ENCODE measurements at places on chromosomes 6 and 20.

- peak; percentile 51 for DNase-seq
Observed at GRCh38 chr6:163965426-163966348, 551.2 kb downstream of the QKI start.

- no peak for DNase-seq
Observed at GRCh38 chr6:147058786-147059385, 145.3 kb upstream of the STXBP5 start.

DNA sequence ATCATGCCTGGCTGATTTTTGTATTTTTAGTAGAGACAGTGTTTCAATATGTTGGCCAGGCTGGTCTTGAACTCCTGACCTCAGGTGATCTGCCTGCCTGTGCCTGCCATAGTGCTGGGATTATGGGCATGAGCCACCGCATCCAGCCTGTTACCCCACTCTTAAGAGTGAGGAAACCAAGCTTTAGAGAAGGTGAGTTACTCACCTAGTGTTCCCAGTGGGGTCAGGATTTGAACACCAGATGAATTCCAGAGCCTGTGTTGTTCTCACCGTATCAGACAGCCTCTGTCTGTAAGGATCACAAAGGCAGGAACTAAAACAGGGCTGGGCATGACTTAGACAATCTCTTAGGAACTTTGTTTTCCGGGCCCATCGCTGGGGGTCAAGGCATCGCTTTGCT lies 9.4 kb upstream of the FANCE start:
- no peak for DNase-seq

DNA sequence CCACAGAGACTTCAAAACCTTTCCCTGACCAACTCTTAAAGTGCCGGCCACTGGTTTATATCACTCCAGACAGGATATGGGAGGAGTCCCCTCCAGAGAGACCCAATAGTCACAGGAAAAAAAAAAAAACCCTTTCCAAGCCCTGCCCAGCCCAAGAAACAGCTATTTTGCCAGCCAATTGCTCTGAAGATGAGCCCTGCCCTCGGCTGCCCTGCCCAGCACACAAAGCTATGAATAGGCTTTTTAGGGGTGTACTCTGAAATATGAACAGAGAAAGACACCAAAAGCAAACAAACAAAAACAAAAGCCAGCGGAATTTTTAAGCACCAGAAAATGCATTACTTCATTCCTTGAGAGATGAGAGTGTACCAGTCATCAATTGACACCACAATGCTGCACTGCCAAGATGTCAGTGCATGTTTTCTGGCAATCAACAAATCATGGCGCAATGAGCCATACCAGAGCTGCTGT lies 275.1 kb downstream of the C6orf118 start:
- no peak for DNase-seq

GRCh38 chr6:84967389-84967788 lies 203.0 kb upstream of the TBX18 start:
- no peak for DNase-seq

DNA sequence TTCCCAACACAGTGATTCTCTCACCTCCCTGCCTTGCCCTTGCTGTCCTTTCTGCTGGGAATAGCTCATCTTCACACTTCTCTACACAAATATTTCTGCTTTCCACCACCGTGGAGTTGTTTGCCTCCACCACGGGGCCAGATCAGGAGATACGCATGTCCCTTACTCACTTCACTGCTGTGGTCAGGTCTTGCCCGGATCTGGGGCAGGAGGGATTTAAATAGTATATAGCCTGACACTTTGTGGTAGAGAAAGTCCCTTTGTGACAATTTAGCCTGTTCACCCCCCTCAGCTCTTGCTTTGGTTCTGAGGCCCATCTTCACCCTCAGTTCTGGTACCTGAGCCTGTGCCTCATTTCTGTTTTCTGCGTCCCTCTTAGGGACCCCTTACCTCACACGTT lies 92.6 kb upstream of the PREP start:
- no peak for DNase-seq

- DNase-seq = no peak
Observed at GRCh38 chr6:113676968-113677367, 180.2 kb upstream of the MARCKS start.

- DNase-seq = no peak
Observed at GRCh38 chr20:41902346-41902745, 284.2 kb upstream of the CHD6 start.

- DNase-seq = no peak
Observed at GRCh38 chr6:119077391-119077642, 1.1 kb downstream of the FAM184A start.

DNA sequence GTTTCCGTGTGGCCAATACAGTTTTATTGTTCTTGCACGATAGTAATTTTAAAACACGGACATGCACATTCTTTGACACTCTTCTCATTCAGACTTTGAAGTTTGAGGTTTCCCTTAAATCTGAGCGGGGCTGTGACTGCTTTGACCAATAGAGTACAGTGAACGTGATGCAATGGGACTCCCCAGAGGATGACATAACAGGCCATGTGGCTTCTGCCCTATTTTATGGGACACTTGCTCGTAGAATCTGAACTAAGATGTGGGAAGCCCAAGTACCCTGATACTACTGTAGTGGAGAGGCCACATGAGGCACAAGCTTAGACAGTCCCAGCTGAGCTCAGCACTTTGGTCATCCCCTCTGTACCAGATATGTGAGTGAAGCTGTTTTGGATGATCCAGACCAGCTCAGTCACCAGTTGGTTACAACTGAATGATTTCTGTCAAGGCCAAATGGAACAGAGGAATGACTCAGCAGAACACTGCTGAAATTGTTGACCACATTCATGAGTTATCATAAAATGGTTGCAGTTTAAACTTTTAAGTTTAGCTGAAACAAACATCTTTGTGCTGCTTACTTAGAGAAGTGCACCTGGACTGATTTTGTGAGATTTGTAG lies 279.4 kb downstream of the RFPL4B start:
- DNase-seq = no peak

DNA sequence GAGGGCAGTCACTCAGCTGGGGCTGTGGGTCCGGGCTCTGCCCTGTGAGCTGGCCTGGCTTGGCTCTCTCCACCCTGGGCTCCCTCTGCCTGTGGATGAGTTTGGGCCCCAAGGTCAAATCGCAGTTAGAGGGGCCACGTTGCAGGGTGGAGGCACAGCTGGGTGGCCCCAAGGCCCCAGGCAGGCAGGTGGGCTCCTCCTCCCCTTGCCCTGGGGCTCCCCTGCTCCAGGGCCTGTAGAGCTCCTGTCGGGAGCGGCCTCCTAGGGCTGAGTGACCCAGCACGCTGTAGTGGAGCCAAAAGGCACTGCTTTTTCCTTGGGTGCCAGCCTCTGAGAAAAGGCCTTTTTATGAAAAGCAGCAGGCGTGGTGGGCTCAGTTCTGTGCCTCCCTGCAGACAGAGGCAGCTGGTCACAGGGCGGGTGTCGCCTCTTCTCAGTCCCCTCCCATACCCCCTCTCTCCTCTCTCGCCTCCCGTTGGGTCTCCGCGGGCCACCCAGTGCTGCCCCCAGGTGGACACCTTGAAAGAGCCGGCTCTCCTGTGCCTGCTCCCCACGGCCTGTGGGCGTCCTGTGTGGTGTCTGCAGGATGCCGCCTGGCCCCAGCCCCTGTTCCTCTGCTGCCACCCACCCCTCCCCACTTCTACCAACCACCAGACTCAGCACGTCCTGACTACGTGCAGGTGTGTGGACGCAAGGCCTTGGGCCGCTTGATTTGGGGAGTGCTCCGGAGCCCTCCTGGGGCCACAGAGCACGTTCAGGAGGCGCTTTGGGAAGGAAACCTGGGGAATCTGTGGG lies 13.2 kb downstream of the SS18L1 start:
- DNase-seq = no peak

DNA sequence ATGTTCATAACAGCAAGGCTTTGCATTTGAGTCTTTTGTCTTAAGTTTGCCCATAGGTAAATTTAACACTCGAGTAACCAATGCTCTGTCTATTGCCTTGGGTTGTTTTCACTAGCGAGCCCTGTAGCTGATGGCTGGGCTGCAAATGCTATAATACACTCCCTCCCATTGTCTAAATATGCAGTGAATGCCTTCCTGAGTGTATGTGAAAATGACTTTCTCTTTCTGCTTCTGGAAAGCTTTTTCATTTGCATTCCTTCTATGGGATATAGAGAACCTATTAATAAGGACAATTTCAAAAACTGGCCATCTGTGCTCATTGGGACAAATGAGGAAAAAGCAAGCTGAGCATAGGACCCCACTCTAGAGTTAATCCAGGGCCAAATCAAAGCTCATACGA lies 156.5 kb upstream of the FBXL4 start:
- DNase-seq = no peak

DNA sequence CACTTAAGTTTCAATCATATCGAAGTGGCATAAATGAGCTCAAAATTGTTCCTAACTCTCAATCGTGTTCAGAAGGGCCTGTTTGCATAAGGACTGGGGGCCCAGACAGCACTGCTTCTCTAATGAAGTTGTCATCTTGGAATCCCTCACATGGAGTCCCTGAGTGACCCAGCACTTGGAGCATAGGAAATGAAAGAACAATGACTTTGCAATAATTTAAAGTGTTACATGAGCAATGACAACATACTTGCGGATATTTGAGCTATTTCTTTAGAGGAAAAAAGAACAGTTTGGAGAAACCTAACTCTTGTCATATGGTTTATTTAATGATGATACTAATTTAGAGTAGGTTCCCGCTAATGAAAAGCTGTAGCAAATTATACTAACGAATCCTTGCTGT lies 239.9 kb downstream of the TSHZ2 start:
- DNase-seq = no peak

DNA sequence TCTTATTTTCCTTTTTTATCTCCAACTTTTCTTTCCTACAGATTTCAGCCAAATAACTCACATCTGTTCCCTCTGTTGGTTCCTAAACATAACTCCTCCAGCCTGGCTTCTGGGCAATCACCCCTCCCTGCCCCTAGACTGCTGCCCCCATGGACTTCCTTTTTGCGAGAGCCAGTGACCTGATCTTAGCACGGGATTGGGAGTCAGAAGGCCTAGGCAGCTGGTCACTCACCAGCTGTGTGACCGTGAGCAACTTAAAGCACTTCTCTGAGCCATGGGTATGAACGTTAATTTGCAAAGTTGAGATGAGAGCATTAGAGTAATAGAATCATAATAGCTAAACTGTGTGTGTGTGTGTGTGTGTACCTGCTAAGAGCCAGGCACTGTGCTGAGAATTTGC lies 4.5 kb upstream of the MMP9 start:
- no peak for DNase-seq

Data from fibroblast of skin of left quadriceps (primary cell).